Activated T-cell treated with anti-CD3 and anti-CD28 coated beads for 1 hour (primary cell): ENCODE measurements at places on chromosomes 7 and 10.

DNA sequence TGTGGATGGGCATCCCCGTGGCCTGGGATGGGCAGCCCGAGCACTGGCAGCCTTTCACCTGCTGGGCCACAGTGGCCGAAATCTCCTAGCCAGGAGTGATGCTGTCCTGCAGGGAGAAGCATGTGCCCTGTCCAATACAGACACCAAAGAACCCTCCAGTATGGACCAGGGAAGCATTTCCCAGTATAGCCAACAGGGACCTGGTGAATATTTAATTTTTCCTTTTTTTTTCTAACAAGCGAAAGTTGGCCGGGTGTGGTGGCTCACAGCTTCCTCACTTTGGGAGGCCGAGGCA, 11.0 kb downstream of the IMPDH1 start:
- no peak for DNase-seq

DNA sequence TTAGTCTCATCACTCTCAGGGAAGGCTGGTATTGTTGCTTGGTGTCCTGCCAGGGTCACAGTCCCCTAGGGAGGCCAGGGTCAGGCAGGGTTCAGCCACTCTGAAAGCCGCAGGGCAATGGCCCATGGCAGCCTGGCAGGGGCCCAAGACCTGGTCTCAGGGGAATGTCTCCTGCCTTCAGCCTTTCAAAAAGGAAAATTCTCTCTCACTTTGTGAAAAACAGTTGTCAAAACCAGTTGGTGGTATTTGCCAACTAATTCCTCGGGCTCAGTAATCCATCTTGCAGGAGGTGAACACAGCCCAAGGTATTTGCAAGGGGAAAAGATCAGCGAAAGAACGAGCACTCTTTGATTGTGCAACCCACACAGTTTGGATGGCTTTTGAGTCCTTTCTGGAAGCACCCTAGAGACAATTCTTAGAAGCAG, 101.5 kb downstream of the JCAD start:
- no peak for DNase-seq

- DNase-seq = no peak
Observed at GRCh38 chr10:128062881-128063563, 63.2 kb downstream of the MKI67 start.

- no peak for DNase-seq
Observed at GRCh38 chr10:91335147-91335546, 75.0 kb upstream of the HECTD2 start.

GRCh38 chr10:79985481-79986072, 36.7 kb upstream of the SFTPD start:
- DNase-seq = no peak

DNA sequence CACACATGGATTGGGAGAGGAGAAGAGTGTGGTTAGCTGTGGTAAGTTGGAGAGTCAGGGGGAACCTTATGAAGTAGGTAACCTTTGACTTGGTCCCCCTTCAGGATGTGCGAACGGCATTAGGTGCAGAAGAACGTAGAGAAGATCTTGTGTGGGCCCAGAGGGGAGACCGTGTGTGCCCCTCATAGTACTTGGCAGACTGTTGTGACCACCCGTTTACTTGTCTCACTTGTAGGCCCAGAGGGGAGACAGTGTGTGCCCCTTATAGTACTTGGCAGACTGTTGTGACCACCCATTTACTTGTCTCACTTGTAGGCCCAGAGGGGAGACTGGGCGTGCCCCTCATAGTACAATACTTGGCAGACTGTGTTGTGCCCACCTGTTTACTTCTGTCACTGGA, 2.6 kb downstream of the GTPBP4 start:
- DNase-seq = no peak

- no peak for DNase-seq
Observed at GRCh38 chr10:88793712-88794299, 8.7 kb upstream of the LIPM start.

DNA sequence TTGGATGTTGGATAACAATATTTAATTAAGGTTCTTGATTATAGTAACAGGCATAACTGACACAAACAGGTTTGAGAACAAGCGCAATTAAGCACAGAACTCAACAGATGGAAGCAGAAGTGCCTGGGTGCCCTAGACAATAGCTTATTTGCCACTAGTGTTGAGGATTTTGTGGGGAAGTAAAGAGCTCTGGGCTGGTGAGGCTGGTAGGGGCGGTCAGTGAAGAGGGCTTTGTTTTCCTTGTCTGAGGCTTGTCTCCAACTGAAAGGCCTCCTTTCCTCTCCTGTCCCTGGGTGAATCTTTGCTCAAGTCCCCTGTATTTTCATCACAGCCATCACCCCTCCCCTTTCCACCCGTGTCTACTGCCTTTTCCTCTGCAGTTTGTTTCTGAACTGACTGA, 104.6 kb downstream of the KAT6B start:
- no peak for DNase-seq

DNA sequence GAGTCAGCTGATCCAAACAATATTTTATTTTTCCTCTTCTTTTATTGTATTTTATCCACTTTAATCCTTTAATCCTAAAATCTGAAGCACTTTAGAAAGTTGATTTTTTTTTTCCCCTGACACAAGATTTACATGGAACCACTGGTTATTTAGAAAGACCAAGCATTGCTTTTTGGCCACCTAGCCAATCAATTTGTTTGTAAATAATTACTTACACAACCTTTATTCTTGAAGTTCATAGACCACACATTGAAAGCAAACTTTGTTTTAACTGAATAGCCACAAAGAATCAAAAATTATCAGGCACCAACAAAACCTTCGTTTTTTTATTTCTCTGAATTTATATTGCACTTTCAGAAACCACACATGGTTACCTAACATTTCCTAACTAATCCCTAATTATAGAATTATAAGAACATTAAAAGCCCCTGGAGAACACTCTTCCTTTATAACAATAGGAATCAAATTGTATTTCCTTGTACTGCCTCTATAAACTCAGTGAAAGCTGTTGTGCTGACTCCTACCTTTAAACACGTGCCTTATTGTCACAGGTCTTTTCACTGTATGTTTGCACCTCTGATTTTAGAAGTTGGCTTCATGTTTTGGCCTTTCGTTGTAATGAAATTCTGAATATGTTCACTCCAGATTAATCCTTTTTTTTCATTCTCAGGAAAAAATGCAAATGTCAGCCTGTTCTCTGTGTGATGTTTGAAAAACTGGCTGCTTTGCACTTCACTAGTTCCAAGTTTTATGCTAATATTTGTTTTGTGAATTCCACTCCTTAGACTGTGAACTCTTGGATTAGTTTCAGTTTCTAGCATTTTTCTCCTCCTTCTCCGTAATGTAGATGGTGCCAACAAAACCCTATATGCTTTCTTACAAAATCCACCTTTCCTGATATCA, 1511.9 kb downstream of the REEP3 start:
- no peak for DNase-seq

- no peak for DNase-seq
Observed at GRCh38 chr10:80536361-80536835, 1.3 kb upstream of the SH2D4B start.

- no peak for DNase-seq
Observed at GRCh38 chr10:69382382-69383117, 34.2 kb downstream of the TACR2 start.

- no peak for DNase-seq
Observed at GRCh38 chr10:106573106-106573505, 591.4 kb downstream of the SORCS1 start.

GRCh38 chr10:16954280-16955030, 137.2 kb upstream of the RSU1 start:
- no peak for DNase-seq

DNA sequence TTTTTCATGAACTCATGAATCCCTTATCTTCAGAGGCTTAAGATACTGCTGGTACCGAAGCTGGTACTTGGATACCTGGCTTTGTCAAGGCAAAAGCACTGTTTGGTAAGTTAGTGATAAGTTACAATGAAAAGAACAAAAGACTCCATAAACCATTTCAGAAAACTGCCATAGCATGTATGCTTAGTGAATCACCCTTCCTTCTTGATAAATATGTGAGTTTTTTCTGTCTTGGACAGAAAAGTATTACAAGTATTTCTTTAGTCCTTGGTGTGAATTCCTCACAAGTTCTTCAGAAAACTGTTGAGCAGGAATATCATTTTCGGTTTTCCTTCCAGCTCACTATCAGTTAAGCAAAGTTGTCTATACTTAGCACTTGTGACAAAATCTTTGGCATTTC, 25.6 kb downstream of the PUS7 start:
- no peak for DNase-seq

- no peak for DNase-seq
Observed at GRCh38 chr10:26543567-26544306, 105.6 kb downstream of the APBB1IP start.

DNA sequence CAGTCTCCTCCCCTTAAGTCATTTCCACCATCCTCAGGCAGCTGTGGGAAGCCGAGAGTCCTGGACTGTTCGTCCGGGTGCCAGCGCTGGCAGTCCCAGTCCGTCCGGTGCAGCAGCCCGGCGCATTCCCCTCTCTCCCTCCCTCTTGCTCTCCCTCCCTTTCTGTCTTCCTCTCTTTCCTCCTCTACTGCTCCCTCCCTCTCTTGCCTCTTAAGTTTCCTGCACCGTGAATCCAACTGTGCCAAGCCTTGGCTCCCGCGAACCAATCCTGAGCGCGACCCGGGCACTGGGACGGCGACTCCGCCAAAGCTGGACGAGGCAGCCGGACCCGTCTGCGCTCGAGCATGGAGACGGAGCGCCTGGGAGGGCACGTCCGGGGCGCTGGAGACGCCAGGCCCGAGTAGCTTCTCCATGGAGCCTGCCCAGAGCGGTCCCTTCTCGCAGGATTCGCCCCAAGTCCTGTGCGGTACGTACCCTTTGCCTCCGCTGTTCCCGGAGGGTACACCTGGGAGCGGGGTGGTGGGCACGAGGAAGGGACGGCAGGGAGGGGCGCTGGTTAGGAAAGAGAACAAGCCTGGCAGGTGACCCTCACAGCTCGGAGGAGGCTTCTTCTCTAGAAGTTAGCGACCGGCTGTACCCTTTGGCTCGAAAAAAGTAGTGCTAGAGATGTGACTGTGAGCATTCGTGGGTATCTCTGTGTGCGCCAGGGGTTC, 1.0 kb downstream of the NXPH1 start:
- DNase-seq = no peak

DNA sequence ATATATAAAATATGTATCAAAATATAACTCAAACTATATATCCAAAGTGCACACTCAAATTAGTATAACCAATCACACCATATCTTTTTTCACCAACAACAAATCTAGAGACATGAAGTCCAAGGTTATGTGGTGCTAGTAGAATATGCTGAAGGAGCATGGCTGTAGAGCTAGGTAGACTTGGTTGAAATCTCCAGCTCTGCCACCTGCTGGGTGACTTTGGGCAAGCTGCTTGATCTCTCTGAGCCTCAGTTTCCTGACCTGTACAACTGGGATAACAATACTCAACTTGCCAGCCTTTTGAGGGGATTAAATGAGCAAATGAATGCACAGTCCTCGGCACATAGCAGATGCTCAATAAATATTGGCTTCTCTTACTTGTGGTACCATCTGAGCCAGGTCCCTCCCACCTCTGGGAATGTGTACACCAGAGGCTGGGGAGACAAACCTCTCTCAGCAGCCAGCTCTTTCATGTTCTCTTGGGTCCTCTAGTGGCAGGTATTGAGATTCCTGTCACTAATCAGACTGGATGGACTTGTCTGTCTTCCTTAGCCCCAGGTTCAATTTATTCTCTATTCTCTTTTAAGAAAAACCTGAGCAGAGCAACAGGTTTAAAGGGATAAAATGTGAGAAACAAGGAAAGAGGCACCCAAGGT, 94.3 kb upstream of the PDE1C start:
- no peak for DNase-seq

GRCh38 chr10:24430591-24430990, 221.7 kb downstream of the KIAA1217 start:
- no peak for DNase-seq

DNA sequence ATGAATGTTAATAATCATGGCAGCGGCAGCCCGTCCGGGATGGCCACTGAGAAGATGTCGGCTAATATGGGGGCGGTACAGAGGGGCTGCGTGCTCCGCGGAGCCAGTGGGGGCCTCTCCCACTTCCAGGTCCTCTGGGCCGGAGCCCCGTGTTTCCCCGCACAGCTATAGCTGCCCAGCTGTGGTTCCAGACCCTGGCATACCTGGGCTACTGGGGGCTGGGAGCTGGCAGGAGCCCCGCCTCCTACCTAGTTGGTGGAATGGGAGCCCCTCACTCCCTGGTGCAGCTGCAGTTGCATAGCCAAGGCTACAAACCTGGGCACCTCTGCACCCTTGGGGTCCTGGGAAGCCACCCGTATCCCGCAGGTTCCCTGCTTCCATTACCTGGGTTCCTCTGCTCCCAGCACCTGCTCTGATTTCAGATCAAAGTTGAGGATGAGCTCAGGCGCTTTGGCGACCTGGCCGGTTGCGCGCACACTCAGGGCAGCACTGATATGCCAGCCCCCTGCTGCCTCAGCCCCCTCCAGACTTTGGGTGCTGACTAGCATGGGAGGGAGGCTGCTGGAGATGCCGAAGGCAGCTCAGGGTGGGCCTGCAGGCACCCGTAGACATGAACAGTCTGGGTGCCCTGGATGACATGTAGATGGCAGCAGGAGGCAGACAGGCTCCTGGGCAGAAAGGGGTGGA, 236.5 kb upstream of the SEMA3D start:
- no peak for DNase-seq

DNA sequence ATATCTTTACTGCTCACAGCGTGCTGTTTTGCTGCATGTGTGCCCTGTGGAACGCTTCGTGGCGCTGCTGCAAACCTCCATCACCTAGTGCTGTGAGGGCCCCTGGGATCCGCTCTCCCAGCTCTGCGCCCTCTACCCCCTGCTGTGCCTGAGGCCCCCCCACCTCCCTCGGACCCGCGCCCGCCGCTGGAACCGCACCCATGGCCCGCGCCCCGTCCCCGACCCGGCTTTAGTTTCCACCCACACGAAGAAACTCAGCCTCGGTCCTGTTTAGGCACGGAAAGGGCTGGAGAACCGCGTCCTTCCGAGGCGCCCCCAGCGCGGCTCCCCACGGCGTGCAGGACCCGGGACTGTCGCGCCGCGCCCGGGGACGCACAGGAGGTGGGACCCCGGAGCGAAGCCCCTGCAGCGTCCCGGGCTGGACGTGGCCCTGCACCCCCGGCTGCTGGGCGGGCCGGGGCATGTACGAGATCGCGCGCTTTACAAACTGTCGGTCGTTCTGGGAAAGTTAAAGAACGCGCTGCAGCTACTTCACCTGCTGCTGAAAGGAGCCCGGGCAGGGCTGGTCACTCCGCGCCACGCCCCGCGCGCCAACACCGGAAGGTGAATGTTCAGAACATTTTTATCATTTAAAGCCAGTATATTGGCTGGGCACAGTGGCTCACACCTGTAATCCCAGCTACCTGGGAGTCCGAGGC, 54.3 kb downstream of the BMS1 start:
- DNase-seq = no peak

DNA sequence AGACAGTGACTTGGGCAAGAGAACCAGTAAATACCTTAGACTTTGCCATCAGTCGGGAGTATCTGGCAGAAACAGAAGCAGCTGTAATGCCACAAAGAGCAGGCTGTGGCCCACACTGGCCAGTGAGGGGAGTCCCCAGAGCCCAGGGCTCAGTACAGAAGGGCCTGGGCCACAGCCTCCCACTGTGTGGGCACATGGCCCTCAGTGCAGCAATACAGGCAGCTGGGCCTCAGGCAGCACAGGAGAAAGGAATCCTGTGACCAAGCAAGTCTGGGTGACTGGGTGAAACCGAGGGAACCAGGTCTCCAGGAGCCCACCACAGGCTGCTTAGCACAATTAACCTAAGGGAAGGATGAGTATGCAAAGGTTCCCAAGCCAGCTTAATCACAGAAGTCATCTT, 14.0 kb downstream of the WDR91 start:
- no peak for DNase-seq
